Activated CD4-positive, alpha-beta T cell treated with anti-CD3 and anti-CD28 coated beads, Interleukin-2, Interleukin-4, amounts not matched to agents 100 ng/mL and 50 ng/mL, durations not matched to agents 16 hours and 8 hours (primary cell): ENCODE measurements at places on chromosomes 11 and 22.

GRCh38 chr22:46625113-46625842 is 5.1 kb downstream of the GRAMD4 start:
- DNase-seq, result no peak

- DNase-seq, result no peak
Measured at GRCh38 chr11:36016709-36017108, 72.8 kb downstream of the LDLRAD3 start.

GRCh38 chr11:17894929-17895658 is 117.8 kb downstream of the SERGEF start:
- no peak for DNase-seq

DNA sequence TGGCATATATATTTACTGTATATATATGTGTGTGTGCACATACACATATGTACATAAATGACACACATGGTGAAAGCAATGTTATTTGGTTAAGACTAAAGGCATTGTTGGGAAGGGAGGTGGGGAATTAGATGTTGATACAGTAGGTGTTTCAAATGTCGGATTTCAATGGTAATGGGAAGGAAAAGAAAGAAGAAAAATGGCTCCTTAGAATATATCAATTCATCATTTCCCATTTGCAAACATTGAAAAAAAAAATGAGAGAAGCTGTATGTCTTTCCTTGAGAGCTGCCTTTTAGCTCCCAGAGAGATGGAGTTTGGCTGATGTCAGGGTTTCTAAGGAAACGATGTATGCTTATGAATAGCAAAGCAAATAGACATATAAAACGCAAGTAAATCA is 33.4 kb upstream of the ATXN10 start:
- DNase-seq, result no peak

GRCh38 chr22:30000566-30000965 is 79.7 kb upstream of the HORMAD2 start:
- no peak for DNase-seq

DNA sequence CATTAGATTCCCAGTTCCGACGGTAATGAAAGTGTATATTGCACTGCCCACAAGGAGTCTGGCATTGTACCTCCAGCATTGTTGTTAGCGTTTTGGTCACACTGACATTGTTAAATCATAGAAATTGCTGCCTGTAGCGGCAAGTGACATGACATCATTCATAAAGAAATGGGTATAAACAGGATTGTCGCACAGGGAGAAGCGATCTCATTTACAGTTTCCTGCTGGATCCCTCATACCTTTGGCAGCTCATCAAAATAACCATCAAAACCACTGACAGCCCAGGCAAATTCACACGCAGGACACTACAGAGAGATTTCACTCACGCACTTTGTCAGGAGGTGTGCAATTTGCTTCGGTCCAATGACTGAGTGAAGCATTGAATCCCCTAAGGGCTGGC is 3.5 kb downstream of the HTR3B start:
- DNase-seq, result no peak

- DNase-seq, result no peak
Measured at GRCh38 chr11:75230621-75231020, 10.0 kb upstream of the TPBGL start.

GRCh38 chr11:70078095-70078780 is at the start of gene ANO1:
ANO1 (plus strand) TSS chr11:70078317; CDS start chr11:70078607, 290 bp downstream.
- no peak for DNase-seq

DNA sequence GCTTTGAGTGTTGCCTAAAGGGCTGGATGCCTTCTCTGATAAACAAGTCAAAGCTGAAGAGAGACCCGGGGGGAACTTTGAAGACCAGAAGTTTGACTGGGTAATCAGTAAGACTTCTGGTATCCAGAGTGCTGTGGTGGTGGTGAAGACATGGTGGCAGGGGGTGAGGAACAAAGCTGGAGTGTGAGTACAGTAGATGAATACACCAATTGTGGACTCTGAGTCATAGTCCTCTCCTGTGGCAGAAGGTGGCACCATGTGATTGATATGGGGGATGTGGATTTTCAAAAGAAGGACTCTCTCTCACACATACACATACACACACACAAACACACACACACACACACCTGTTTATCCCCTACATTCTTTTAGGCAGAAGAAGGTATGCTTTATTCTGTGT is 12.3 kb downstream of the MS4A6A start:
- DNase-seq, result no peak

- DNase-seq, result no peak
Measured at GRCh38 chr11:77642228-77642627, 4.6 kb upstream of the CLNS1A start.

- no peak for DNase-seq
Measured at GRCh38 chr22:50720301-50721256, 17.4 kb upstream of the ACR start.

DNA sequence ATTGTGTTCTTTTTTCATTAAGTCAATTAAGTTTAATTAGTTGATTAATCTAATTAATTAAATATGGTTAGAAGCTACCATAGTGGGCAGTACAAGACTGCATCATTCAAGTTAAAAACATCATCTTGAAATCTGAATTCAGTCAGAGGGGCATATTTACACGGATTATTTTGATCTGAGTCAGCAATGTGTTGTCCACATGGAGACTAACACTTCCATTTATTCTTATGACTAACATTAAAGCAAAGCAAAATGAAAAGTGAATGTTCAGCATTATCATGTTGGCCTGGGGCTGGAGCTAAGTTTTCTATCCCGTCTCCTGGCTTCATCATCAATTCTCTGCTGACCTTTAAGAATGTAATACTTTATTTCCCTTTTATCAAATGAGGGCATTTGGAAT is 17.3 kb downstream of the FLI1 start:
- no peak for DNase-seq

DNA sequence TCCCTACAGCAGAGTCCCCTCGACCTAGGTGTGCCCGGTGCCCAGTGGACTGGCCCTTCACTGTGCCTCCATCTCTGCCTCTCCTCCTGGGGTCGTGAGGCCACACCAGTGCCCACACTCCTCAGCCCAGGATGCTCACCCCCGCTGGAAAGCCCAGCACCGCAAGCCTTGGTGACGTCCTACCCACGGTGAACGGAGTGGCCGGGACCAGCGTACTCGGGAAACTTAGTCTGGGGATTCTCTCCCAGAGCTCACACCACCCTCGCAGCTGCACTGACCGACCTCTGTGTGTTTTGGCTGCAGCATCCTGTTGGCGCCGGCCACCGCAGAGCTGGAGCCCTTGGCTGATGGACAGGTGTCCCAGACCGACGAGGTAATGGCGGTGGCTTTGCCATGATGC is 35.5 kb upstream of the KRTAP5-7 start:
- no peak for DNase-seq
